ENCODE measurements at places on chromosomes 2 and 18.

DNA sequence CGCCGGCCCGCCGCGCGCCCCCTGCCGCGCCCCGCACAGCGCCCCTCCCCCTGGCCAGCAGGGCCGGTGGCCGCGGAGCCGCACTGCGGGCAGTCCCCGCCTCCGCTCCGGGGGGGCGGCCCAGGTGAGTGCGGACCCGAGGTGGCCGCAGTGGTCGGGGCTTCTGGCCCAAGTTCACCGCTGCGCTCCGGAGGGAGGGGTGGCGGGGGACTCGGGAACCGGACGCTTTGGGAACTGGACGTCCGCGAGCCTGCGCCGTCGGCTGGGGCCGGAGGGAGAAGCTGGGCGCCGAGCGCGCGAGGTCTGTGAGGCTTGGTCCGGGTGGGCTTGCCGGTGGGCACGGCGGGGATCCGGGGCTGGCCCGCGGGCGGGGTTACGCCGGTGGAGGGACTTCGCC lies 591 bp upstream of the LDLRAD4 start:
- DNase-seq = no peak

DNA sequence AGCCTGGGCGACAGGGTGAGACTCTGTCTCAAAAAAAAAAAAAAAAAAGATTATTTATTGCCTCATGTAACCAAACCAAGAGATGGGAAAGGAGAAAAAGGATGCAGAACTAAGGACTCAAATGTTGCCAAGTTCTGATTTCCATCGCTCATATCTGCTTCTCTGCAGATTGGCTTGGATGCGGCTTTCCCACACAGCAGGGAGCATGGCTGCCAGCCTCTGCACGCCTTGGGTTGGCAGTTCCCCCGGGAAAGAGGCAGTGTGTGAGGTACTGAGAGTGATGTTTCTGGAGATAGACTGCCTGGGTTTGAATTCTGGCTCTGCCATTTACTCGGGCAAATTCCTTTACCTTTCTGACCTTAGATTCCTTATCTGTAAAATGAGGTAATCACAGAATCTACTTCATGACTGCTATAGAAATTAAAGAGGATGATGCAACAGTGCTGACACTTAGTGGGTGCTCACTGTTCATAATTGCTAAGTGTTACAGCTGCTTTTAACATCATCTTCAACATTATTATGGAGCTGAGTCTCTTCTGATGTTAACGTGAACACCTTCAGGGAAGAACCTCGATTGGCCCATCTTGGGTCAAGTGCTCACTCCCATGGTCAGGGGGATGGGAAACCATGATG lies 68.8 kb downstream of the ACAA2 start:
- no peak for DNase-seq

- no peak for DNase-seq
These were observed 78.3 kb downstream of the SH3BP4 start for GRCh38 chr2:235030126-235030525.

DNA sequence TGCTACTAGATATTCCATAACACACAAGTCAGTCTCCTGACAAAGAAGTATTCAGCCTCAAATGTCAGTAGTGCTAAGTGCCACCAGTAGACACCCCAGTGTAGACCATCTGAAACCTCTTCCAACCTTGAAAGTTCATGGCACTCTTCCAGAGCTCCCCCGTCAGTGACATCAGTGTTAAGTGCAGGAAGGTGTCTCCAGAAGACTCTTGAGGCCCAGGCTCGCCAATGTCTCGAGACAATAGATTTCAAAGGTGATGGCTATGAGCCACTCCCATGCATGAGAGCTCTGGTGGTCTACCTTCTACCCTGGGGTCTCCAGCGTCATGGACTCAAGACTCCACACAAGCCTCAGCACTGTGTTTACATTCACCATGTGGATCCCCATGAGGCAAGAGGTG lies 183.8 kb downstream of the SMAD2 start:
- DNase-seq = no peak

- no peak for DNase-seq
These were observed 37.1 kb downstream of the ANO7 start for GRCh38 chr2:241225545-241225944.

DNA sequence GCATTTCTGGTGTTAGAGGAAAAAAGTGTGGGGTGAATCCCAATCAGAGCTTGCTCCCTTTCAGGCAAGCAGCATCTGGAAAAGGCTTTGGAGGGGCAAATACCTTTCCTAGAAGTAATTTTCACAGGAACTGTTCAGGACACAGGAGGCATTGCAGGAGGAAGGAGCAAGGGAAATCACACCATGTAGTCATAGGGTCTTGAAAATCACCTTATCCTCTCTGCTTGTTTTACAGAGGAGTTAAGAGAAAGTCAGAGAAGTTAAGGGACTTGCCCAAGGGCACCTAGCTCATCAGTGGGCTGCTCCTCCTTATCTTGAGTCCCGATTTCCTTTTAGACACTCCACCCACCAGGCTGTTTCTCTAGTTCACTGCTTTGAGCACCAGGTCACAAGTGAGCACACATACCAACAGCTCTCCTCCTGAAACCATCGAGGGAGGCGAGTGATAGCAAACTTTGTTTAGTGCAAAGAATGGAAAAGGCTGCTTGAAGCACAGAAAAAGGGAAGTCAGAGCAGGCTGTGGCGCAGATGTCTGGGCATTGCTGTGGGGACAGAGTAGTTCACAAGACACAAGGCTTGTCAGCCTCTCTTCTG lies 89.2 kb upstream of the CXCR4 start:
- no peak for DNase-seq

GRCh38 chr2:232998666-232998985 lies 14.4 kb downstream of the NGEF start:
- DNase-seq = no peak

GRCh38 chr2:190701586-190701985 lies 52.7 kb downstream of the NAB1 start:
- DNase-seq = no peak

DNA sequence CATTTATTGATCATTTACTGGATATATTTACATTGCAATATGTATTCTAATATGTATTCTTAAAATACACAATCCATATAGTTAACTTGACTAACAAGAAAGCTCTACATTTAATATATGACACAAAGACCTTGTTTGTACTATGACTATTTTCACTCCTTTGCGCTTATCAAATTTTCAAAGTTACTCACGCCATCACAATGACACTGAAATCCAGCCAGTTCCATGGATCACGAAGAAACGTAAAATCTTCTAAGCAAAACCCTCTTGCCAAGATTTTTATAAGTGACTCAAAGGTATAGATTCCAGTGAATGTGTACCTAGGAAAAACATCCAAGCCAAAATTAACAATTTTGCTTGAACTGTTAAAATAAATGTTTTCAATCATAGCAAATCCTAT lies 39.6 kb downstream of the SCN3A start:
- DNase-seq = no peak

DNA sequence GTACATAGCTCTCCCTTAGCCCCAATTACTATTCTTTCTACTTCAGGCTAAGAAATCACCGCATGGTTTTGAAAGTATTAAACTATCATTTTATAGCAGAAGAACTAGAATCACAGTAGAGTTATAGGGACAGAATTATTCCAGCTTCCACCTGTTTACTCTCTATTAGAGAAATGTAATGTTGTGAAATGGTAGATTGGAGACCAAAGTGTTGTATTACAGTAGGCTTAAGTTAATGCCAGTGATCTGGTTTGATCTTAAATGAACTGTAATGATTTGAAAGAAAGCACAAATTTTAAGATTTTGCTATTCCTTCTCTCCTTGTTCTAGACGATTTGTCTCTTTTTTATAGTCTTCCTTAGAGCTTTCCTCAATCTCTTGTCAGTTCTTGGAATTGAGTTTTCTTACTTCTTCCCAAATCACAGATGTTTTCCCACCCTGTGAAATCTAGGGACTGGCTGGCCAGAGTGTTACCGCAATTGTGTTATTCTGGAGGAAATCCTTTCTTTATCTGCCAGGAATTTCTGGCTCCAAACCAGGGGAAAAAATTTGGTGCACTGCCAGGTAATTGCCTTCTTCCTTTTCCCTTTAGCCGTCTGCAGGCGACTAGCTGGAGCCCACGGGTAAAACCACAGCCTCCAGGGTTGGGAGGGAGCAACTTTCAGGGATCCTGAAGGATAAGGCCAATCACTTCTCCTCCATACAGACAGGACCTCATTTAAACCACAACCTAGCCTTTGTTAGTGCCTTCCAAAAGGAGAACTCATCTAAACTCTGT lies 51.7 kb downstream of the NOP58 start:
- no peak for DNase-seq

GRCh38 chr18:75384144-75384543 lies 43.4 kb downstream of the SMIM21 start:
- no peak for DNase-seq

GRCh38 chr18:36179562-36180355 lies 7.5 kb upstream of the MOCOS start:
- no peak for DNase-seq

GRCh38 chr2:68115965-68116364 lies 41.7 kb upstream of the PNO1 start:
- no peak for DNase-seq

GRCh38 chr2:61218817-61219170 lies 56.8 kb downstream of the C2orf74 start:
- no peak for DNase-seq

GRCh38 chr2:239939736-239940483 lies 85.2 kb downstream of the NDUFA10 start:
- DNase-seq = no peak

DNA sequence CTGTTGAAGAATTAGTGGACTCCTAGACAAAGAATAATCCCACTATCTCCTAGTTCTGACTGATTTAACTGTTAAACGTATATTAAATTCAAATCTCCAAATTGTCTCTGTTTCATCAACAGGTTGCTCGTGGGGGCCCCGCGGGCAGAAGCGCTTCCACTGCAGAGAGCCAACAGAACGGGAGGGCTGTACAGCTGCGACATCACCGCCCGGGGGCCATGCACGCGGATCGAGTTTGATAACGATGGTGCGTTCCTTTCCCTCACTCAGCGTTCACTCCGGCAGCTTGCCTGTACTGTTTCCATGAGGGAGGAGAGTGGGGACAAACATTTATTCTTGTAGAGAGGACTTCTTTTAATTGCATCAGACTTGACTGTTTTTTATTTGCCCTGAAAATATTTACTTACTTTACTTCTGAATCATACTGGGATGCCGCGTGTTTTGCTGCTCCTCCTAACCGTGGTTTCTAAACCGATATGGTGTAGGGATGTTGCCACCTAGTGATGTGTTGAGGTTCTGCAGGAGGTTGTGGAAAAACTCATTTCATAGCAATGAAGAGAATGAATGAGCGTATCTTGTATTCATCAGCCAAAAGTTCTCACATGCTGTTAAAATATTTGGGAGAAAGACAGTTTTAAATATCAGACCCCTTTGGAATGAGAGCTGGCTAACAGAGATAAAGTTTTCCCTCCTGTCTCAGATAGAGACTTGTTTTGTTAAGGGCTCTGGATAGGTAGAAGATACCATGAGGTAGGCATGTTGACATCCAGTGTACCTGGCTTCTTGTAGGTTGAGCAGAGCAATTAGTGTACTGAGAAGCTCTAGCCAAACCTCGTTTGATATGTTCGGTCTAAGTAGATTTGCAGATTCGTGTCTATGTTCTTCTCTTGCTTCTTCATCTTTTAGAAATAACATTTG lies 38.3 kb downstream of the ITGA6 start:
- peak; percentile 54 for DNase-seq

GRCh38 chr2:160471950-160472349 lies 21.7 kb downstream of the RBMS1 start:
- no peak for DNase-seq

GRCh38 chr18:24539866-24540617 lies 79.6 kb downstream of the HRH4 start:
- DNase-seq = no peak

- no peak for DNase-seq
These were observed 113.7 kb downstream of the B3GNT2 start for GRCh38 chr2:62309465-62310091.

GRCh38 chr2:147689220-147689909 lies 155.5 kb upstream of the ACVR2A start:
- peak; percentile 56 for DNase-seq

GRCh38 chr2:111106706-111107105 lies 14.0 kb upstream of the BCL2L11 start:
- DNase-seq = no peak

GRCh38 chr2:188598551-188598950 lies 306.9 kb downstream of the GULP1 start:
- DNase-seq = no peak

GRCh38 chr2:96555146-96555610 lies 18.6 kb downstream of the ARID5A start:
- DNase-seq = no peak

GRCh38 chr2:10331027-10331701 lies 28.5 kb downstream of the HPCAL1 start:
- peak; percentile 83 for DNase-seq

DNA sequence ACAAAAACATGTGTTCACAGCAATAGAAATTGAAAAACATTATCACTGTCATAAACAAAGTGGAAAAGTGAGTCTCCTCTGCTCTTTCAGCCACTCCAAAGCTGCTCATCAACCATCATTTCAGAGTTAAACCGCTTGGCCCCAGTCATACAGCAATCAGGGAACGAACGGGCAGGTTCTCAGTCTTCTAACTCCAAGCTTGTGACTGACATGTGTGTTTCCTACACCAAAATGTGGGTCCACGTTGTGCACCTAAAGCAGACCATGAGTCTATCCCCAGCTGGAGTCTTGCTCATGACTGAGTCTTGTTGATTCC lies 582.6 kb upstream of the ID2 start:
- DNase-seq = no peak

DNA sequence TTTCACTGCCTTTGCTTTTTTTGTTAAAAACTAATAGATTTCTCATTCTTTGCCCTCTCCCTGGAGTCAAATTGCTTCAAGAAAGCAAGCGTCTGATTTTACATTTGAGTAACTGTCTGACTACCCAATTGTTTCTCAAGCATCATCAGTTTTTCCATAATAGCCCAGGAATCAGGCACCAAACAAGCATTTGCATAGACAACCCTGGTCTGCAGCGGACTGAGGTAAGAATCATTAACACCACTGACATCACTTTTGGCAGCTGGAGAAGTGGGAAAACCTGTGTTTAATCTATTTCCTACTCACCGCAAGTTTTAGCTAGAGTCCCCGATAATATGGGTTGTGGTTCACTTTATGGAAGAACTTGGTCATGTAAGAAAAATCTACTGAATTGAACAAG lies 55.7 kb downstream of the IRS1 start:
- no peak for DNase-seq

DNA sequence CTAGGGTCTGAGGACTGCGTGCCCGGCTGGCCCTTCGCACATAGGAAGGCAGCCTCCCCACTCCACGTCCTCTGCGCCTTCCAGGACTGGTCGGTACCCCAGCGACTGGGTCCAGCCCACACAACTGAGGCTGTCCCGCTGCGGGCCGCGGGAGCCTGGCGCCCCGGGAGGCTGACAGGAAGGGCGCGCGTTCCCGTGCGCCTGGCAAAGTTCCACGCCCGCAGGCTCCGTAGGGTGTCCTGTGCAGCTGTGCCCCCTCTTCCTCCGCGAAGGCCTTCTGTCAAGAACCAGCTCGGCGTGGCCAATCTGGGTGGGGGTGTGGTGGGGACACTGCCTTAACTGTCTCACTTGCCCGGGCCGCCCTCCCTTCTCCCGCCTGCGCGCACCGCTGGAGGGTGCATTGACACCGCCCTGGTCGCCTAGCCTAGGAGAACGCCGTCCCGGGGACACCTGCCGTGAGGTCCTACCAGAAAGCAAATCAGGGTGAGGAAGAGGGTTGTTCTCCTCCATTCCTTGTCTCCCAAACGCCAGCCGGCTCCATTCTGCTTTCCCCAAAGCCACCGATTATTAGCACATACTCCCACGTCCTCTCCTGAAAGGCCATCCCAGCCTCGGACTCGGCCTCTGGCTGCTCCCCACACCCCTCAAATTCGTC lies 618 bp upstream of the LYPD1 start:
- no peak for DNase-seq

Measured in HL-60 (cell line).